ENCODE measurements at places on chromosomes 13 and 19.

GRCh38 chr13:76852986-76853385 lies 33.2 kb downstream of the KCTD12 start:
- DNase-seq: no peak

- DNase-seq: no peak
These were observed 123.7 kb downstream of the KL start for GRCh38 chr13:33139780-33140535.

DNA sequence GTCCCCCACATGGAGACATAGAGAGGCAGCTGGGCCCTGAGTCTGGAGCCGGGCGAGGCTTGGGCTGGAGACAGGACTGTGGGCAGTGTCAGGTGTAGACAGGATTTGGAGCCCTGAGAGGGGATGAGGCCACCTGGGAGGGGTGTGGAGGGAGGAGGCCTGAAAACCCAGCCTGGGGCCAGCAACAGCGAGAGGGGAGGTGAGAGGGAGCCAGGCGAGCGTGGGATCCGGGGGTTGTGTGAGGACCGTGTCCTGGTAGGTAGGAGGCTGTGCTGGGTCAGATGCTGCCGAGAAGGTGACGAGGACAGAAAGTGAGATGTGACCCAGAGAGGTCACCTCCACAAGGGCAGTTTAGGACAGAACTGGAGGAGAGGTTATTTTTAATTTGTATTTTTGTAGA lies 7.4 kb downstream of the MPND start:
- no peak for DNase-seq

GRCh38 chr13:110284779-110285484 lies 22.0 kb downstream of the COL4A1 start:
- no peak for DNase-seq

DNA sequence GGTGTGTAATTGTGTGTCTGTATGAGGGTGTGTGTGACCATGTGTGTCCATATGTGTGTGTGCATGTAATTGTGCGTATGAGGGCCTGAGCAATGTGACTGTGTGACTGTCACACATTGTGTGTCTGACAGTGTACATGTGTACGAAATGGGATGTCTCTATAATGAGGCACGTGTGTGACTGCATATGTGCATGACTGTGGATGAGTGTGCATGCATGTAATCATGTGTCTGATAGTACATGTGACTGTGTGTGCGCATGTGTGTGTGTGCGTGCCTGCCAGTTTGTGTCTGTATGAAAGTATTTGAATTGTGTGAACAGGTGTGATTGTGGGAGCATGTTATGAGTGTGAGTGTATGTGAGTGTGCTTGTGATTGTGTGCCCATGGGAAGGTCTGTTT lies 2.2 kb upstream of the ACSBG2 start:
- no peak for DNase-seq

DNA sequence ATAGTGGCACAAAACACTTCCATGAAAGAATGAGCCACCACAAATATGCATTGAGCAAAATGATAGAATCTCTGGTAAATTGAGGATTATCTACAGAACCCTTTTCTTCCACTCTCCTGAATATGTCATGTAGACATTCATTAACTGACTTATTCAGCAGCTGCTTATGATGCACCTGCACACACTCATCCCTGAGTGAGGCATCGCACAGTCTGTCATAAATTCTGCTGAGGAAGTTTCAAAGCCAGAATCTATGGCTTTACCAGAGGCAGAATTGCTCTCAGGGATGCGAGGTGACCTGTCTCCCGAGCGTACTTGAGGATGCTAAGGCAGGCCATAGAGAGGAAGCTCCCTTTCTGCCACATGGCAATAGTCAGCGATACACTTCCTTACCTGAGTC lies 1090.2 kb downstream of the UQCRFS1 start:
- DNase-seq: no peak

Data from fibroblast of skin of back (primary cell).